ENCODE measurements at places on chromosomes 2 and 18.

DNA sequence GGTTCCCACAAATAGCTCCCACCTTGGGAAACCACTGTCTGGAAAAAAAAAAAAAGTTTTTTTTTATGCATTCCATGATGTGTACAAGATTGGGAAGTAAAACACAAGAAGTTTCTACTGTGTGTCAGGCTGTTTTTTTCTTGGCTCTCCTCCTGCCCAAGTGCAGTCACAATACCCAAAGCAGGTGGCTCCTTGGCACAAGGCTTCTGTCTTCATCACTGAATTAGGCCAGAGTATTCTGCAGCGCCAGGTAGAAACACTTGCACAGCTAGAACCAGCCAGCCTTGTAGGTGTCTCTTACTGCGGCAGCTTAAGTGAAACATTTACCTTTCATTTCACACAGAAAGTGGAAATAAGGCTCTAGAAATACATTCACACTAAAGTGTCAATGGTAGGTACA, 23.8 kb upstream of the MAL start:
- no peak for DNase-seq

DNA sequence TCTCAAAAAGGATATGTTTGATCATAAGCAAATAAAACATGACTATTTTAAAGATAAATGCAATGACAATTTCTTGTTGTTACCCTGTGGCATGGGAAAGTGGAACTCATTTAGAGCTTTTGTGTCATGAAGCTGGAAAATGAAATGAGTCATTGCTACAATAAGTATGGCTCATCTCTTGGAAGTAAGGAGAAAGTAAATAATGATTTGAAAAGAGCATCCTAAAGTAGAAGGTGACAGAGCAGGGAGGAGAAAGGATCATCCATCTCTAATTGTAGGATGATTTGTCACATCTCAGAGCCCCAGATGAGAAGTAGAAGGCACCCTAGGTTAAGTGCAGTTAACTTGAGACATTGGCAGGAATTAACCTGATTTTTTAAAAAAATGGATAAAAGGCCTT, 200.5 kb downstream of the CPS1 start:
- no peak for DNase-seq

GRCh38 chr2:75465317-75465984, 95.3 kb downstream of the EVA1A start:
- no peak for DNase-seq

DNA sequence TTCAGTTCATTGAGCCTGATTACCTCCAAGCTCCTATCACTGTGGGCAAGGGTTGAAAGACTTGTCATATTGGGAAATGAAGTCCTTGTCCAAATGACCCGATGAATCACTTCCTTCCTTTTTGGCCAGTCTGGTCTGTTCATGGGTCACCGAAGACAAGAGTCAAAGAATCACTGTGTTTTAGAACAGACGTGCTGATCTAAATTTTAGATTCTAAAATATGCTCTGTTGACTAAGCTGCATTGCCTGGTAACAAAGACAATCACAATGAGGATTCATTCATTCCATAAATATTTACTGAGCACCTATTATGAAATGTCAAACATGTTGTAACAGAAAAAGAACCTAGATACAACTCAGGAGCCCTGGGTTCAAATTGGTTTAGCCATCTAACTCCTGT, 99.4 kb upstream of the RND3 start:
- DNase-seq = no peak

DNA sequence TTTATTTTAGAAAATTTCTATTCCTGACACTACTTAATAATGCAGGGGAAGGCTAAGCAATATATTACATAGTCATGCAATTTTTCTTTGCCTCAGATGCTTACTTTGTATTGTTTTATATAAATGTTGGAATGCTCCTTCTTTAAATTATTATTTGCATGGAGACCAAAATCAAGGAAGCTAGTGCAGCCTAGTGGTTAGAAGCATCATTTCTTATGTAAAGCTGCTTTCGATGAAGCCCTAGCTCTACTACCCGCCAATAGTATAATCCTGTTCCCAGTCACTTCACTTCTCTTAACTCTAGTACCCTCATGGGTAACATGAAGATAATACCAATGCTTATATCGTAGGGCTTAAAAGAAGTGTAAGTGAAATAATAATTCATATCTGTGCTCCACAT, 198.9 kb downstream of the LRATD1 start:
- no peak for DNase-seq

DNA sequence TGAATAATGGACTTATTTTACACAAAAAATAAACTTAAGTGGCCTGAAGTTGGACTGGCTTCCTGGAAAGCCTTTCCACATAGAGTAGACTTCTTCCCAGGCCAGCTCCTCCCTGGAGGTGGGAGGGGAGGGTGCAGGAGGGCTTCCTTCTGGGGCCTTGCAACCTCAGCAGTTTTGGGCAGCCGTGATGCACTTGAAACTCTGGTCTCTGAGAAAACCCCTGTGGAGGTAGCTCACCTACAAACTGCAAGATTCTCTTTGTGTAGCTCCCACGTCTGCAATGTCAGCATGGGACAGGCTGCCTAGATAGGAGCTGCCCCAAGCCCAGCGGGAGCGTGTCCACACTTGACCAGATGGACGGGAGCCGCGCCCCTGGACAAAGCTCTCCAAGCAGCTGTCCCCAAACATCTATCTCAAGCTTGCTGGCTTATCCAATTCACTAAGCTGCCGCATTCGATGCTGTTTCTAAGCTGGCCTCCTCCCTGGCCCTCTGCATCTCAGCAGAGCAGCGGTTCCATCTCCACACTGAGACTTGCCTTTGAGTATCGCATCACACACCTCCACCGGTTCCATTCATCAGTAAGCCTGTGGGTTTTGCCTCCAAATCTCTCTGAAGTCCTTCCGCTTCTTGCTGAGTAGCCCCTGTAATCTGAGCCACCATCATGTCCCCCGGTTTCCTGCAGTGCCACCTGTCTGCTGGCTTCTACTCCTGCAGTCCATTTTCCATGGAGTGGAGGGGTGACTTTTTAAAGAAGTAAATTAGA, 1.6 kb upstream of the LPIN1 start:
- peak; percentile 30 for DNase-seq

GRCh38 chr2:6412533-6413091, 453.1 kb downstream of the CMPK2 start:
- no peak for DNase-seq

DNA sequence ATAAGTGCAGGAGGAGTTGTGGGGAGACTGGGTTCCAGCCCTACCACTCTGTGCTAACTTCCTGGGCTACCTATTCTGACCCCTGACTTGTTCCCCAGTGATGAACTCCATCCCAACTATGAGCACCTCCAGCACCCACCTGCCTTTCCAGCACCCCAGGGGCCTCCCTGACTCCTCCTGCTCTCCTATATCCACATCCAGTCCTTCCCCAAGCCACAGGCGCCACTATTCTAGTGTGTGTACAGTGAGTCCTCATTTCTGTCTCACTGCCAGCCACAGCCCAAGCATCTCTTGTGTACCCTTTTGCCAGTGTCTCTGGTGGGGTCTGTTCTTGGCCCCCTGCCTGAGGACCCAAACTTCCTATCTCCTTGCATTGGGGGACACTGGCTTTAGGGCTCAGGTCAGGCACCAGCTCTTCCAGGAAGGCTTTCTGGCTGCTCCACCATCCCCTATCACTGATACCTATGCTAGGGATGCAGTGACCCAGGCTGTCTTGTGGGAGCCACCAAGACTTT, 145.2 kb downstream of the INHBB start:
- no peak for DNase-seq

DNA sequence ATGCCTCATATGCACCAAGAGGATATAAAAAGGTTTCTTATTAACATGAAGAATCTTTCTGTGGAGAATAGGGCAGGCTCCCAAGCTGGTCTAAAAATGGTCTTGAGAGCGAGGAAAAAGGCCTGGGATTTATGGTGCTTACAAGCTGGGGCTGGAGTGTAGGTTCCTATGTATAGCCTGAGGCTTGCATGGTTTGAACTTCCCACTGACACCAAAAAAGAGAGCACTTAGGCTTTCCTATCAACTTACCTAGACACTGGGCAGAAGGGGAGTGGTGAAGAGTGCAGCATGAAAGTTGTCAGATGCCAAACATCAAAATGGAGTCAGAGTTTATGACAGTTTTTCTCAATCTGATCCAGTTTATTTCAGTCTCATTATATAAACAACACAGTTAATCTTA, 784.6 kb downstream of the LRRTM4 start:
- DNase-seq = no peak

DNA sequence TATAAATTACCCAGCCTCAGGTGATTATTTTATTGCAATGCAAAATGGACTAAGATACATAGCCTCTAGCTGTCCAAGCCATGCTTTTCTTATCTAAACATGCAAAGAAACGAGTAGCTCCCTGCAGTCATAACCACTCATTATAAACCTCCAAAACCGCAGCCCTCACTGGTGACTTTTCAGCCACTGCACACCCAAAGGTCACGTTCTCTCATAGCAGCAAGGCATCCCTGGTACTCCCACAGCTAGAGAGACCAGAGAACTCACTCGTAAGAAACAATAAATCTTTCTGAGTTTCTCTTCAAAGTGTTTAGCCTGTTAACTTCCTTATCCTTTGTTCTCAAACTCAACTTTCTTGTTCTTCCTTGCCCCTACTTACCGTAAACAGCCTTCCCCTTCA, 28.5 kb upstream of the RALBP1 start:
- no peak for DNase-seq

GRCh38 chr2:23383100-23383499, 1.9 kb upstream of the KLHL29 start:
- no peak for DNase-seq

DNA sequence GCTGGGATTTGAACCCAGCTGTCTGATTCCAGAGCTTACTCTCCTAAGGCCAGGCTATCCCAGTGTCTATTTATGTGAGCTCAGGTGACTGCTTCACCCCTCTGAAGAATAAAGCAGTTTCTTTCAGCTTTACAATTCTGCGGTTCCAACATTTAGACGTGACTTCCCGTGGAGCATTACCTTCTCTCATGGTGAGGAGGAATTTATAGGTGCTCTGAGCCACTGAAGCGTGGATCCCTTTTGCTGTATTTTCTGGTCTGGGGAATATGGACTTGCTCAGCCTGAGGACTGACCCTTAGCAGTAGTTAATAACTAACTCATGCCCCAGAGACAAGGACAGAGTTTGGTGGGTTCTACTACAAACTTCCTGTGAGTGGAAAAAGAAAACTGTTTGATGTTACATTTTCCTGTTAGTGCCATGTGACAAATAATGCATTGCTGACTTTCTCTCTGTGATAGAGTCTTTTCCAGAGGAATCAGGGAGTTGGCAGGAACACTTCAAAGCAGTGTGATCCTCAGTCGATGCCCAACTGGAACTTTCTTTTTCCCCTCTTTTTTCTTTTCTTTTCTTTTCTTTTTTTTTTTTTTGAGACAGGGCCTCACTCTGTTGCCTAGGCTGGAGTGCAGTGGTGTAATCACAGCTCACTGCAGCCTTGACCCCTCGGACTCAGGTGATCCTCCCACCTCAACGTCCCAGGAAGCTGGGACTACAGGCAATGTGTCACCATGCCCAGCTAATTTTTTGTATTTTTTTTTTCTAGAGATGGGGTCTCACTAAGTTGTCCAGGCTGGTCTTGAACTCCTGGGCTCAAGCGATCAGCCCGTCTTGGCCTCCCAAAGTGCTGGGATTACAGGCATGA, 21.9 kb downstream of the CASP10 start:
- no peak for DNase-seq

DNA sequence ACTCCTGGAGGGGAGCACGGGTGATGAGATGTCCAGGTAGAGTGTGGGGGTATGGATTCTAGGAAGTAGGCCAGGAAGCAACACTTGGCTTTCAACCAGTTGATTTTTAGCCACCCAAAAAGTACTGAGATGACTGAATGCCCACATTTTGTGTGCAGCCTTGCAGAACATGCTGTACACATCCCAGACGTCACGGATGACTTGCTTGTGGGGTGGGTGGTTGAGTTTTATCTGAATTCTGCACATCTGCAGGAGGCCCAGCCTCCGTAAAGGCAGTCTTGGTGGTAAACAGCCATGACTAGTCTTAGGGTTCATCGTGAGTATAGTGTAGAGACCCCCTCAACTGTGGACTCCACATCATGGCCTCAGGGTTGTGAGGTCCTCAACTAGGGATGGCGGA, 53.3 kb upstream of the CCDC195 start:
- DNase-seq = no peak

GRCh38 chr2:15760232-15760910, 168.7 kb downstream of the DDX1 start:
- no peak for DNase-seq

GRCh38 chr18:21090680-21091079, 20.9 kb downstream of the ROCK1 start:
- DNase-seq = no peak

GRCh38 chr2:25512707-25513106, 160.7 kb downstream of the DTNB start:
- DNase-seq = no peak

DNA sequence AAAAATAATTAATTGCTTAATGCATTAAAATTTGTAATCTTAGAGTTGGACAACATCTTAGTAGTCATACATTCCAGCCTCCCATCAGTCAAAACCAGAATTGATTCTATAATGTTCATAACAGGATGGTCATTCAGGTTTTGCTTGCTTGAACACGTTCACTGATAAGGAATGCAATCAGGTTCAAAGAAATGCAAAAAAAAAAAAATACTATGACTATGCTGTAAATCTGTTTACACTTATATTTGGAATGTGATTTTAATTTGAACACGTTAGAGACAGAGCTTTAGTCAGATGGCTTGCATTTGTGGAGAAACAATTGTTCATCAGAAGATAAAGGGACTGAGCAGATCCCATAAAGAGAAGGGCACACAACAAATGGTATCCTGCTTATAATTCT, 131.3 kb upstream of the UNC80 start:
- no peak for DNase-seq

DNA sequence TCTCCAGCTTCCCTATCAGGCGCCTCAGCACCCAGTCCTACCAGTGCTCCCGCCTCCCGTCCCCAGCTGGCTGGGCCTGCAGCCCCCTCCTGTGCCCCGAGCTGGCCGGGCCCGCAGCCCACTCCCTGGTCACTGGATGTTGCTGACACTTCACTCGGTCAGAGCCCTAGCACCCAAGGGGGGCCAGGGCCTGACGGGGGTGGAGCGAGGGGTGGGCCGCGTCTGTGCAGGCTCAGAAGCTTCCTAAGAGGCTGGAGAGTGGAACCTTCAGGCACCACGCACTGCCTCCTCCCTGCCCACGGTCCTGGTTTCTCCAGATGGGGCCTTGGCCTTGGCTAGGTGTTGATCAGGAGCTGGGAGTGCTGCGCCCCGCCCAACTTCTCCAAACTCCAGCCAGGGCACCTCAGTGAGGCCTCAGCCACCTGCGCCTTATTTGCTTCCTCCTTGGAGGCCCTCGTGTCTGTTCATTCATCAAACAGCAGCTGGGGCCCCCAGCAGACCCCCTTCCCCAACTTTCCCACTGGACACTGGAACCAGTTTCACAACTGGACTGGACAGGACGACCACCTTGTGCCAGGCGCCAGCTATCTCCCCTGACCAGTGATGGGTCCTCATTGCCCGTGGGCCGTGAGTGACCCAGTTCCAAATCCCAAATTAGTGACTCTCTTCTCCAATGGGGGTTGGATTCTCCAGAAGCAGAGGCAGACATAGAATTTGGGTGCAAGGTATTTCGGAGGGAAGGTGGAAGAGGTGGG, 16.7 kb downstream of the CAPN10 start:
- no peak for DNase-seq

DNA sequence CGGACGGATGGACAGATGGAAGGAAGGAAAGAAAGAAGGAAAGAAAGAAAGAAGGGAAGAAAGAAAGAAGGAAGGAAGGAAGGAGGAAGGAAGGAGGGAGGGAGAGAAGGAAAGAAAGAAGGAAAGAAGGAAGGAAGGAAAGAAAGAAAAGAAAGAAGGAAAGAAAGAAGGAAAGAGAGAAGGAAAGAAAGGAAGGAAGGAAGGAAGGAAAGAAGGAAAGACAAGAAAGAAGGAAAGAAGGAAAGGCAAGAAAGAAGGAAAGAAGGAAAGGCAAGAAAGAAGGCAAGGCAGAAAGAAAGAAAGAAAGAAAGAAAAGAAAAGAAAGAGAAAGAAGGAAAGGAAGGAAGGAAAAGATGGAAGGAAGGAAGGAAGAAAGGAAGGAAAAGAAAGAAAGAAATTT, 162.5 kb upstream of the DNMT3A start:
- no peak for DNase-seq
